Hair follicular keratinocyte (primary cell): ENCODE measurements at places on chromosomes 5 and 9. TPM values are rescaled to one million over a fixed set of nuclear protein-coding genes. Genes with fewer than 3 reads are reported as not detected.

Gene IFNA13
- total RNA-seq, result not detected in 2 replicates

Gene MCIDAS
- total RNA-seq, result 0.27 TPM in 1 of 2 replicates, not detected in the other

Gene LCN12
- total RNA-seq, result not detected in 2 replicates

Gene OR1Q1
- total RNA-seq, result not detected in 2 replicates

Gene TEK
- 0.23 and 0.27 TPM in 2 replicates for total RNA-seq

Gene CNTLN
- total RNA-seq, result 2.8 and 3.4 TPM in 2 replicates

Gene CCNJL
- 2.4 and 4.8 TPM in 2 replicates for total RNA-seq

Gene C9orf72
- total RNA-seq, result 5.5 and 9.8 TPM in 2 replicates

Gene GLDC
- 0.94 and 11.5 TPM in 2 replicates for total RNA-seq

Gene CCDC183
- total RNA-seq, result 1.3 TPM in 1 of 2 replicates, not detected in the other

Gene TAL2
- not detected in 2 replicates for total RNA-seq

Gene ORM2
- total RNA-seq, result not detected in 2 replicates

Gene ARHGEF37
- total RNA-seq, result 3.3 and 4.7 TPM in 2 replicates

Gene IFNA4
- not detected in 2 replicates for total RNA-seq

Gene TAS2R1
- total RNA-seq, result not detected in 2 replicates

Gene SLCO4C1
- total RNA-seq, result 0.16 and 0.19 TPM in 2 replicates

Gene TIMD4
- not detected in 2 replicates for total RNA-seq

Gene SOX30
- not detected in 2 replicates for total RNA-seq

Gene DRD1
- not detected in 2 replicates for total RNA-seq

Gene CDH9
- total RNA-seq, result not detected in 2 replicates

Gene FGF18
- not detected in 2 replicates for total RNA-seq

Gene GRIN1
- 0.04 and 0.23 TPM in 2 replicates for total RNA-seq

Gene TNFSF8
- not detected in 2 replicates for total RNA-seq

Gene IFNB1
- total RNA-seq, result not detected in 2 replicates

Gene TRIM36
- total RNA-seq, result 1.7 and 3.7 TPM in 2 replicates

Gene HNRNPA0
- total RNA-seq, result 7.2 and 8.9 TPM in 2 replicates

Gene AHRR
- total RNA-seq, result 0.72 and 0.94 TPM in 2 replicates

Gene CRB2
- not detected in 2 replicates for total RNA-seq

Gene WDR41
- total RNA-seq, result 78.7 and 130 TPM in 2 replicates

Gene DNLZ
- 25.3 and 30.5 TPM in 2 replicates for total RNA-seq

Gene CDC25C
- total RNA-seq, result 5.2 and 11.9 TPM in 2 replicates

Gene SH3GL2
- total RNA-seq, result not detected in 2 replicates

Gene FAXDC2
- 0.84 and 3.7 TPM in 2 replicates for total RNA-seq

Gene PCDHB9
- 0.08 TPM in 1 of 2 replicates, not detected in the other for total RNA-seq

Gene FKTN
- 9.9 and 31.1 TPM in 2 replicates for total RNA-seq

Gene KCNV2
- not detected in 2 replicates for total RNA-seq

Gene PCDHGC5
- total RNA-seq, result 1.2 and 5.0 TPM in 2 replicates

Gene AK8
- total RNA-seq, result 0.39 and 0.46 TPM in 2 replicates

Gene ERCC6L2
- 22.4 and 36.3 TPM in 2 replicates for total RNA-seq

Gene PCDH12
- 0.04 and 0.16 TPM in 2 replicates for total RNA-seq

Gene AIF1L
- 0.55 and 1.9 TPM in 2 replicates for total RNA-seq

Gene FBP2
- not detected in 2 replicates for total RNA-seq
